ENCODE measurements at places on chromosomes 1 and 21.

DNA sequence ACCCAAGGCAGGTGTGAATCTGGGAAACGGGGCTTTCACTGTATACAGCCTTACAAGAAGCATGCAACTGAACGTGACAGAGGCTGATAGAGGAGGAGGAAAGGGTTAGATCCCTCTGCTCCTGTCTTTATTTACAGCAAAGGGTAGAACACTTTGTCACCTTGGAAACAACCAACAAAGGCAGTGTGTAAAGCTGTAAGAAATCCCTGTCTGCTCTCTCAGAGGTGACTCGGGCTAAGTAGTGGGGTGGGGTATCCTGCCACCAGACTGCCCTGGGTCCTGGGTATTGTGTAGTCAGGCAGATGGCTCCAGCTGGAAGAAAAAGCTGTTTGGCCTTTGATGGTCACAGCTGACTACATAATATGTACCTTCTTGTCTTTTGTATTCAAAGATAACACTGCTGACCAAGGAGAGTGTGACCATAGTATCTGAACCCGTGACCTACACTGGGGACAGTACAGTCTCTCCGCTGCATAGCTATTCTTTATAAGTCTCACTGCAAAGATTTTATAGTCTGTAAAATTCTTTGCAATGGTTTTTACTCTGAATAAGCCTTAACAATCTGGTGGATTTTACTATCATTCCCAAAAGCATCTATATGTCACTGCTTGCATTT lies 22.1 kb upstream of the POU2F1 start:
- DNase-seq = no peak

DNA sequence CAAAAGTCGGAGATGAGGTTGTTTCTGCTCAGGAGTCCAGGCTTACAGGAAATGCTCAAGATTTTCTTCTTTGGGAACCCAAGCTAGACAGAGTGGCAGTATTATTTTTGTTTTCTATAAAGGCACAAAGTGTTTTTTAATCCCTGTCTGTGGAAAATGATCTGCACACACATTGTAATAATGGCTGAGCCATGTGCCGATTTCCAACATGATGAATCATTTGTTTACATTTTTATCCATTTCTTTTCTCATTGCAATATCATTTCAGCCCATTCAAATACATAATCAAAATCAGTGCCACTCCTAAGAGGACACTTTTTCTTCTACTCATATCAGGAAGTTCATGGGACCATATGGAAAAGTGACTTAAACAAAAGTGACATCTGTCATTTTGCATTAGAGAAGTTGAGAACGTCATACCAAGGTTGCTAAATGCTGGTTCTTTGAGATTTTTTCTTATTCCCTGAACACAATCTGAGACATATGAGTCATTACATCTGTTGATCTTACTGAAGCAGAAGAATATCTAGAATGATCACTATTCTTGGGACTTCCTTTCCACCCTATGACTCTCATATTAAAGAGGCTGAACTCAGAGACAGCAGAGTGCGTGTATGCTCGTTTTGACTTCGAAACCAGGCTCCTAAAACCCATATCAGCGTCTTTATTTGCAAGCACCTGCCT lies 44.9 kb downstream of the ACTA1 start:
- no peak for DNase-seq

DNA sequence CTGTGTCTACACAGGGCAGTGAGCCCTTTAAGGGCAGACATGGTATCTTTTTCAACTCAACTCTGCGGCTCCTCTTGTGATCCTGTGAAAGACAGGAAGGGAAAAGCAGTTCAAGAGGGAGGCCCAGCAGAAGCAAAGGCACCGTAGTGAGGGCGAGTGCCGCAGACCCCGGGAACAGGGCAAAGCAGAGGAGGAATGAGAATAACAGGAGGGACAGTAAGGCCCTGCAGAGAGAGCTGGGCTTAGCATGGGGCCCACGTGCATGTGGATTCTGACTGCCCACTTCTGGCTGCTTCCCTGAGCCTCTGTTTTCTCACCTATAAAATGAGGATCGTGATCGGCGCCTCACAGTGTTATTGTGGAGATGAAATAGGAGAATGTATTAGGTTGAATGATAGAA lies 409.3 kb downstream of the PTPRU start:
- DNase-seq = no peak

GRCh38 chr1:56034847-56035481 lies 544.4 kb downstream of the PLPP3 start:
- DNase-seq = no peak

- no peak for DNase-seq
Observed at GRCh38 chr1:33273406-33273805, 17.1 kb downstream of the ZNF362 start.

GRCh38 chr1:244316407-244316806 lies 135.3 kb downstream of the ADSS2 start:
- no peak for DNase-seq
